A549 treated with GW870086 at 1 μM for 4 hours (cell line): ENCODE measurements at places on chromosomes 7 and 10. TPM values are rescaled to one million over a fixed set of nuclear protein-coding genes. Genes with fewer than 3 reads are reported as not detected.

Gene TWIST1
- 1.6 to 3.9 TPM (median 3.0 TPM) in 5 replicates for total RNA-seq

Gene TMEM130
- total RNA-seq = 0.27 to 0.57 TPM (median 0.31 TPM) in 5 replicates

Gene ITPRID1
- total RNA-seq = not detected in 5 replicates

Gene WIPF3
- total RNA-seq = 0.35 to 0.84 TPM (median 0.61 TPM) in 5 replicates

Gene MSANTD7
- 11.5 to 13.5 TPM (median 12.8 TPM) in 5 replicates for total RNA-seq

Gene SUMF2
- total RNA-seq = 108 to 112 TPM (median 109 TPM) in 5 replicates

Gene PNLIP
- not detected in 5 replicates for total RNA-seq
